Activated T-helper 1 cell treated with anti-CD3 and anti-CD28 coated beads, Interleukin-12 subunit alpha, Interleukin-12 subunit beta, Interleukin-2, Interleukin-4 antibody, amounts not matched to agents 30 ng/mL and 10 ng/mL and 1 ng/mL, durations not matched to agents 14 hours and 24 hours and 36 hours (primary cell): ENCODE measurements at places on chromosomes 16 and 17. TPM values are rescaled to one million over a fixed set of nuclear protein-coding genes. Genes with fewer than 3 reads are reported as not detected.

- peak; percentile 39 for DNase-seq
- H3K27ac ChIP-seq = peak overlapping the region; percentile 89
- H3K4me3 ChIP-seq = peak overlapping the region; percentile 12
- peaks cover 45% of the 10 kb centered on the region for H3K4me1 ChIP-seq
- peaks cover 24% of the 10 kb centered on the region for H3K36me3 ChIP-seq
Measured at GRCh38 chr17:75691371-75691791, 24.2 kb downstream of the SAP30BP start.

- DNase-seq = peak; percentile 38
- H3K36me3 ChIP-seq = no peaks in the 10 kb centered on the region
- H3K27ac ChIP-seq = no peak overlapping the region
Measured at GRCh38 chr16:67399218-67399733, 6.0 kb upstream of the TPPP3 start.

DNA sequence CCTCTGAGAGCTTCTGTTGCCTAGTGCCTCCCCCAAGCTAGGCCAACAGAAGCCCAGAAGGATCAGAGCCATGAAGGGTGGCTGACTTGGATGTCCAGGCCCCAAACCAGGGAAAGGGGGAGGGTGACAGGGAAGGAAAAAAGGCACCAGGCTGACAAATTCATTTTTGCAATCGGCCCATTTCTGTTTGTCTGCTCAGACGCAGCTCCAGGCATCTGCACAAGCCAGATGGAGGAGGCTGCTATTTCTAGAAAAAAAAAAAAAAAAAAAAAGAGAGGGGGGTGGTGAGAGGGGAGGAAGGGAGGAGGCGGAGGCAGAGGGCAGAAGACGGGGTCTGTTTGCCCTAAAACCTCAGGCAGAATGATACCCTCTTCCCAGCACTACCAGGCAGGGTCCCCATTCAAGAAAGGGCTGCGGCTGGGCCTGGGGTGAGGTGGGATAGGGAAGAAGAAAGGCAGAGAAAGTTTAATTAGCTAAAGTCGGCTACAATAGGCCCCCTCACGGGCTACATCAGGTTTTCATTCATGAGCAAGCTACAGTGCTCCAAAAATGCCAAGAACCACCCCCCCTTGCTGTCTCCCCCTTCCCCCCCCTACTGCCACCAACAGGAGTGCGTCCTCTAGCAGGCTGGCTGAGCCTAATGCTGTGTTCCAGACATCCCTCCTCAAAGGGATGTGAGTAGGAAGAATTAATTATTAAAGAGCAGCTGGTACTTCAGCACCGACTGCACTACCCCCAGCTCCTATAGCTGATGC is 2.4 kb downstream of the HDAC5 start:
- H3K36me3 ChIP-seq = no peaks in the 10 kb centered on the region
- H3K4me3 ChIP-seq = peak overlapping the region; percentile 89
- DNase-seq = no peak
- peaks cover 25% of the 10 kb centered on the region for H3K4me1 ChIP-seq
- peaks cover 12% of the 10 kb centered on the region for H3K27me3 ChIP-seq

GRCh38 chr16:29680180-29680598 is 1.2 kb downstream of the QPRT start:
- H3K4me3 ChIP-seq = peak overlapping the region; percentile 68
- DNase-seq = no peak
- H3K27ac ChIP-seq = peak overlapping the region; percentile 88
- H3K27me3 ChIP-seq = no peaks in the 10 kb centered on the region
- peaks cover 2% of the 10 kb centered on the region for H3K36me3 ChIP-seq

- no peak overlapping the region for H3K27ac ChIP-seq
- no peak for DNase-seq
- H3K27me3 ChIP-seq = peaks cover 3% of the 10 kb centered on the region
- H3K4me1 ChIP-seq = no peaks in the 10 kb centered on the region
Measured at GRCh38 chr17:73746314-73747073, 102.2 kb upstream of the SDK2 start.

Gene KRTAP29-1
- not detected in 2 replicates for total RNA-seq

DNA sequence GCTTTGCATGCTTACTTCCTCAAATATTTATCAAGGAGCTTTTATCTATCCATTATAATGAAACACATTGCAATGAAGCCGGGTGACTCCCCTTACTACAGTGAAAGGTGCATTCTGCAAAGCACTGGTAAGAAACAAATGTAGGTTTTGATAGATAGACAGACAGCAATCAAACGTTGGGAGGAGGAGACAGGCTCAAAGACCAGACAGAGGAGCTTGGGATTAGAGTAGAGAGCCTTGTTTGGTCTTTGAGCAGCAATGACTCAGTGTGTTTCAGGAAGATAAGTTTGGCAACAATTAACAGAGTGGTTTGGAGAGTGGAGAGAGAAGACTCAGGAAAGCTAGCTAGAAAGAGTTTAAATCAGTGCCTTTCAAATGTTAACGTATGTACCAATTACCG is 68.8 kb downstream of the ZNF18 start:
- H3K36me3 ChIP-seq = no peaks in the 10 kb centered on the region
- no peaks in the 10 kb centered on the region for H3K27me3 ChIP-seq
- no peak overlapping the region for H3K27ac ChIP-seq
- no peaks in the 10 kb centered on the region for H3K4me1 ChIP-seq
- no peak for DNase-seq

Gene SLC16A11
- 0.34 and 0.47 TPM in 2 replicates for total RNA-seq

- H3K36me3 ChIP-seq = no peaks in the 10 kb centered on the region
- H3K4me1 ChIP-seq = no peaks in the 10 kb centered on the region
- H3K4me3 ChIP-seq = no peak overlapping the region
- no peak for DNase-seq
- no peak overlapping the region for H3K27ac ChIP-seq
- H3K27me3 ChIP-seq = peaks cover 1% of the 10 kb centered on the region
Measured at GRCh38 chr17:68584581-68585303, 16.4 kb downstream of the FAM20A start.

GRCh38 chr16:11400076-11400475 is 54.8 kb downstream of the RMI2 start:
- no peaks in the 10 kb centered on the region for H3K36me3 ChIP-seq
- no peaks in the 10 kb centered on the region for H3K4me1 ChIP-seq
- H3K27me3 ChIP-seq = peaks cover 6% of the 10 kb centered on the region

DNA sequence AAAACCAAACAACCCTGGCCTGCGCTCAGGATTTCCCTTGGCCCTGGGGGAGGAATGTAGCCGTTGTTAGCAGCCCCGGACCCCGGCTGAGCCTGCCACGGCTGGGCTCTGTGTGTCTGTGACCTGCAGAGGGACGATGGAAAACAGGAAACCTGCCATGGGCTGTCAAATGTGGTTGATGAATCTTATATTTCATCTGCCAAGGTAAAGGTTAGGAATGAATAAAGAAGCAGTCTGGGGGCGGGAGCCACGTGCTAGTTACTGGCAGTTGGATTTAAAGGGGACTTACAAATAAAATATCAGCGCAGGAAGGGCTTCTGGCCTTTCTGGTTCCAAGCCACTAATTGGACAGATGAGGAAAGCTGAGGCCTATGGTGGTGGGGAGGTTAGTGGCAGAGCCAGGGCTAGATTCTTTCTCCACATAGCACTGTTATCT is at the start of gene KRT23:
Gene KRT23 (minus strand): TSS at position 263 of the 436 bp plus-strand sequence. CDS start 1,043 bp downstream, outside the sequence.
- no peak within 1 kb of the TSS for H3K27ac ChIP-seq
- no peak within 1 kb of the TSS for H3K4me3 ChIP-seq
- H3K4me1 ChIP-seq = no peaks in the 10 kb centered on the region
- no peak for DNase-seq

Gene SLC13A5
- total RNA-seq = not detected in 2 replicates

Gene FOXN1
- total RNA-seq = not detected in 2 replicates

DNA sequence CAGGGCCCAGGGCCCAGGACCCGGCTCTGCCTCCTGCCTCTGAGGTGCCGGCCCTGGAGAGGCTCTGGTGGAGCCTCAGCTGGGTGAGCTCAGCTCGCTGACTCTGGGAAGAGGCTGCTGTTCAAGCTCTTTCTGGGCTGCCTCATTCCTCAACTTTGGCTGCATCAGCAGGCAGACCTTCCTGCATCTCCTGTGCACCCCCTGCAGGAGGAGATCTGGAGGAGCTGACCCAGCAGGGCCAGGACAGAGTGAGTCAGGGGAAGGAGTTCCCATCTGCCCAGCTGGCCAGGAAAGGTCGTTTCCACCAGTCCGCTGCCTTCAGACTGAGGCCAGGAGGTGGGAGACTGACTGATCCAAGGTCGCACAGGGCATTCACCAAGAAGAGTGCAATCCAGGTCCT is 10.7 kb downstream of the CRHR1 start:
- H3K4me3 ChIP-seq = no peak overlapping the region
- no peak overlapping the region for H3K27ac ChIP-seq
- peaks cover 17% of the 10 kb centered on the region for H3K27me3 ChIP-seq
- H3K36me3 ChIP-seq = no peaks in the 10 kb centered on the region

DNA sequence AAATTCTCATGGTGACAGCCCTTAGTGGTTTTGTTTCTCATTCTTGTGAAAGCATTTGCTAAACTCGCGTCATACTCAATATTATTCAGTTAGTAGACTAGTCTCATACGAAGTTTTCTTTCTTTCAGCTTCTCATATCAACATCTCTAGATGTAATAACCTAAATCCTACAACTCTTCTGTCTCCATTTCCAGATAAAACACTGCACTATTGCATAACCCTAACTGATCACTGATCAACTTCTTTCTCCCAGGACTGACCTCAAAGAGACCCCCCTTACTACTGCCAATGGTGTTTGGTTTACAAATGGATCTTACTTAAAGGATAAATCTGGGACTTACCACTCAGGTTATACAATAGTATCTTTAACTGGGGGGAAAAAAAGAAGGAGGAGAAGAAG is 36.3 kb upstream of the TEKT1 start:
- no peak overlapping the region for H3K4me3 ChIP-seq
- H3K36me3 ChIP-seq = no peaks in the 10 kb centered on the region
- H3K4me1 ChIP-seq = peaks cover 7% of the 10 kb centered on the region
- no peak for DNase-seq
- peaks cover 13% of the 10 kb centered on the region for H3K27me3 ChIP-seq

DNA sequence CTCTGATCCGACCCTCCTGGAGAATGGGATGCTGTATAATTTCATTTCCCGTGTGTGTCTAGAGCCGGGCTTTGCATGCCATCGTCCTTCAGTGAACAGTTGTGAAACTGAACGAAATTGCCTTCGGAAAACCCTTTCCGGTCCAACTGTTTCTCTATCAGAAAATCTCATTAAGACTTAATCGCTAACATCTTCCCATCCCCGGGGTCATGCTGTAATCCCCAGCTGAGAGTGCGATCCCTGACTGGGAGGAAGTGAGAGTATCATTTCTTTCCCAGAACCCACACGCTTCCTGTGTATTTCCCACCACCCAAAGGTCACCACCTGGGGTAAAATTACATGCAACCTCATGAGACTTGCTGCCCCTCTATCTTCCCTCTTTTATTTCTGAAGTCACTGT is 75.6 kb upstream of the RBFOX1 start:
- H3K4me1 ChIP-seq = no peaks in the 10 kb centered on the region
- no peak overlapping the region for H3K4me3 ChIP-seq
- no peak overlapping the region for H3K27ac ChIP-seq
- DNase-seq = no peak

GRCh38 chr16:26672206-26672605 is 394.5 kb upstream of the C16orf82 start:
- no peak for DNase-seq
- H3K4me3 ChIP-seq = peak overlapping the region; percentile 34
- peaks cover 43% of the 10 kb centered on the region for H3K4me1 ChIP-seq
- H3K27ac ChIP-seq = peak overlapping the region; percentile 83

DNA sequence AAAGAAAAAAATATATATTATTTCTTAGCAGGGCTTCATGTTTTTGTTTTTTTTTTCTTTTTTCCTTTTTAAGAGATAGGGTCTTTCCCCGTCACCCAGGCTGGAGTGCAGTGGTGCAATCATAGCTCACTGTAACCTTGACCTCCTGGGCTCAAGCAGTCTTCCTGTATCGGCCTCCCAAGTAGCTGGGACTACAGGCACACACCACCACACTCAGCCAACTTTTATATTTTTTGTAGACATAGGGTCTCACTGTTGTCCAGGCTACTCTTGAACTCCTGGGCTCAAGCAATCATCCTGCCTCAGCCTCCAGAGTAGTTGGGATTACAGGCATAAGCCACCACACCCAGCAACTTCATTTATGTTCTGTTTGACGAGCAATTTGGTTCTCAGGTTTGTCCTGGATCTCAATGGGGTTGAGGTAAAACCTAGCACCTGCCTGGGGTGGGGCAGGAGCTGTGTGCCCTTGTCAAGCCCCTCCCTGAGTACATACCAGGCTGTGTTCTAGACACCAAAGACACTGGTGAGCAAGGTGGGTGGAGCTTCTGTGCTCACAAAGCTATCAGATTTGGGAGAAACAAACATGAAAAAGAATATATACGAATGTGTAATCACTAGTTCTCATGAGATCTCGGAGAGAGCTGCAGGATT is 19.2 kb downstream of the GPT2 start:
- DNase-seq = no peak
- no peaks in the 10 kb centered on the region for H3K27me3 ChIP-seq
- peaks cover 2% of the 10 kb centered on the region for H3K36me3 ChIP-seq
- no peak overlapping the region for H3K27ac ChIP-seq
- H3K4me1 ChIP-seq = peaks cover under 1% of the 10 kb centered on the region

- no peak overlapping the region for H3K27ac ChIP-seq
- H3K36me3 ChIP-seq = peaks cover 57% of the 10 kb centered on the region
- no peak for DNase-seq
- H3K4me3 ChIP-seq = no peak overlapping the region
- no peaks in the 10 kb centered on the region for H3K27me3 ChIP-seq
Measured at GRCh38 chr17:82248815-82249674, 20.2 kb downstream of the SLC16A3 start.

DNA sequence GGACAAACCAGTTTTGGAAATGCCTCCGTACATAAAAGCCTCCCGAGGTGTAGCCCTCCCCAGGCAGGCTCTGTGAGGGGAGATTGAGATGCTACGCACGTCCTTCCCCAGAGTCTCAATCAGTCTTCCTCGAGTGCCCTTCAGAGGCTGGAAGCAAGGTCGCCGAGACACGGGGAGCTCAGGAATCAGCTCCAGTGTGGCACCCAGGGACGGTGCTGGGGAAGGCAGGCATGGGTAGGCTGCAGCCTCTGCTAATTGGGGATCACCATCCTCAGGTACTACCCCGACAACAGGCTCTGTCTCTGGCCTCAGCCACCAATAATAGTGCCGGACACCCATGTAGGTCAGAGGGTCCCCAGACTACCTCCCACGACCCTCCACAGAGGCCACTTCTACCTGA is 28.1 kb upstream of the GSG1L start:
- no peak for DNase-seq
- H3K27ac ChIP-seq = no peak overlapping the region
- no peaks in the 10 kb centered on the region for H3K27me3 ChIP-seq

- H3K36me3 ChIP-seq = no peaks in the 10 kb centered on the region
- H3K4me3 ChIP-seq = no peak overlapping the region
- H3K4me1 ChIP-seq = no peaks in the 10 kb centered on the region
- H3K27me3 ChIP-seq = peaks cover under 1% of the 10 kb centered on the region
Measured at GRCh38 chr16:88352261-88353200, 30.2 kb upstream of the ZNF469 start.
